ENCODE measurements at places on chromosomes 5 and 9.
A peak's percentile ranks its signal among the peaks of the same experiment; 100 is the strongest.

DNA sequence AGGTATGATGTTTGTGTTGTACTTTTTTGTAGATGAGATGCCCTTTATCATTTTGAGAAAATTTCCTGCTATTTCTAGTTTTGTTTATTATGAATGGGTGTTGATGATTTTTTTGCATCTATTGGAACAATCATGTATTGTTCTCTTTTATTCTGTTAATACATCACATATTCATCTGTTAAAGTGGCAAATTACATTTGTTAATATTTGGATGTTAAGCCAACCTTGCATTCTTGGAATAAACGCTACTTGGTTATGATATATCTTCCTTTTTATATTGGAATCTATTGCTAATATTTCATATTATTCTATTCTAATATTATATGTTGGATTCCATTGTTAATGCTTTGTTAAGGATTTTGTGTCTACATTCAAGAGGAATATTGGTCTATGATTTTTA is 24.6 kb upstream of the BNIP1 start:
- DNase-seq, result no peak

DNA sequence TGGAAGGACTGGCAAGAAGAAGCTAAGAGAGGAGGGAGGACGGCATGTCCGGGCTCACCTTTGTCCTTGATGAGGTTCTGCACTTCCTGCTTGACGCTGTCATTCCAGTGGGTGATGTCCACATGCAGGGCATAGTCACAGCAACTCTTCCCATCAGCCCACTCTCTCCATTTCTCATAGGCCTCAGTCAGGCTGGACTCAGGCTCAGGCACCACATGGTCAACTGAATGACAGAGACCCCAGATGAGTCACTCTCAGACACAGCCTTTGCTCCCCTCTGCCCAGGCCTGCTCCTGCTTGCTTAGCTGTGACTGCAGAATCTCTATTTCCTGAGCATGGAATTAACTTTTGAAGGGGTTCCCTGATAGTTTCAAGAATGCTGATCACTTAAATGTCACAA is 94.2 kb downstream of the DPYSL3 start:
- no peak for DNase-seq

DNA sequence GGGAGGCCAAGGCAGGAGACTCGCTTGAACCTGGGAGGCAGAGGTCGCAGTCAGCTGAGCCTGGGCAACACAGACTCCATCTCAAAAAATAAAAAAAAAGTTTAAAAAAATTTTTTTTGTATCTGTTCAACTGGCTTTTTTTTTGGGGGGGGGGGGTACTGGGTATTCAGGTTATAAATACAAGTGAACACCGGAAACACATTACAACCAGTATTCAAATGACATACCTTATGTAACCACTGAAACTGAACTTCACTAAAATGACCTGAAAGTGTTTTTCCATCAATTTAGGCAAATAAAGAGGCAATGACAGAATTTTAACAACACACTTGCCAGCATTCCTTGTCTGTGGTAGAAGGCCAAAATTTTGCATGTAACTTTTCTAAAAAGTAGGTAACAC is 33.5 kb downstream of the STRBP start:
- DNase-seq, result no peak

- no peak for DNase-seq
Measured at GRCh38 chr9:123965801-123966686, 36.1 kb upstream of the DENND1A start.

- DNase-seq, result peak; percentile 58
Measured at GRCh38 chr5:78162253-78162862, 132.1 kb downstream of the AP3B1 start.

GRCh38 chr9:83299571-83299970 is 236.6 kb upstream of the RASEF start:
- no peak for DNase-seq

- no peak for DNase-seq
Measured at GRCh38 chr5:8058616-8059190, 189.8 kb downstream of the MTRR start.

GRCh38 chr9:71936066-71936465 is 24.6 kb downstream of the C9orf85 start:
- DNase-seq, result no peak

GRCh38 chr5:32450952-32451351 is 6.4 kb upstream of the ZFR start:
- DNase-seq, result no peak

DNA sequence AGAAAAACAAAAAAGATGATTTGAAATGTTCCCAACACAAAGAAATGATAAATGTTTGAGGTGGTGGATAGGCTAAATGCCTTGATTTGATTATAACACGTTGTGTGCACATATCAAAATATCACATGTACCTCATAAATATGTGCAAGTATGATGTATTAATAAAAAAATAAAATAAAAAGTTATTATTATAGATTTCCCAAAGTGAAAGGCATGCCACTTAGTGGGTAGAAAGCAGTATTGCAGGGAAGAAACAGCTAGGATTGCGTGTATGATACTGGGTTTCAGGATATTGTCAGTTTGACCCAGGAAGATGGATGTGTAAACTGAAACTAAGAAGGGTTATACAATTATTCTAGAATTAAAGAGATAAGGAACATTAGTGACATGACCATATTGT is 3.6 kb upstream of the TMEM38B start:
- DNase-seq, result no peak

Measured in NCI-H1417 (cell line).